ENCODE measurements at places on chromosomes 12 and 14. TPM values are rescaled to one million over a fixed set of nuclear protein-coding genes. Genes with fewer than 3 reads are reported as not detected.

PTPRB gene
- 0.10 TPM for total RNA-seq

- no peaks in the 10 kb centered on the region for H3K27me3 ChIP-seq
- H3K27ac ChIP-seq: peak overlapping the region; percentile 37
- peaks cover 17% of the 10 kb centered on the region for H3K4me1 ChIP-seq
- peak overlapping the region; percentile 59 for H3K4me3 ChIP-seq
- H3K36me3 ChIP-seq: peaks cover 4% of the 10 kb centered on the region
These were observed 20.1 kb downstream of the STX2 start for GRCh38 chr12:130818635-130819576.

GRCh38 chr14:93970965-93971634 lies 5.3 kb downstream of the ASB2 start:
- peak overlapping the region; percentile 37 for H3K4me3 ChIP-seq
- peak overlapping the region; percentile 85 for H3K27ac ChIP-seq
- no peaks in the 10 kb centered on the region for H3K36me3 ChIP-seq
- H3K27me3 ChIP-seq: no peaks in the 10 kb centered on the region
- H3K4me1 ChIP-seq: peaks cover 92% of the 10 kb centered on the region

DNA sequence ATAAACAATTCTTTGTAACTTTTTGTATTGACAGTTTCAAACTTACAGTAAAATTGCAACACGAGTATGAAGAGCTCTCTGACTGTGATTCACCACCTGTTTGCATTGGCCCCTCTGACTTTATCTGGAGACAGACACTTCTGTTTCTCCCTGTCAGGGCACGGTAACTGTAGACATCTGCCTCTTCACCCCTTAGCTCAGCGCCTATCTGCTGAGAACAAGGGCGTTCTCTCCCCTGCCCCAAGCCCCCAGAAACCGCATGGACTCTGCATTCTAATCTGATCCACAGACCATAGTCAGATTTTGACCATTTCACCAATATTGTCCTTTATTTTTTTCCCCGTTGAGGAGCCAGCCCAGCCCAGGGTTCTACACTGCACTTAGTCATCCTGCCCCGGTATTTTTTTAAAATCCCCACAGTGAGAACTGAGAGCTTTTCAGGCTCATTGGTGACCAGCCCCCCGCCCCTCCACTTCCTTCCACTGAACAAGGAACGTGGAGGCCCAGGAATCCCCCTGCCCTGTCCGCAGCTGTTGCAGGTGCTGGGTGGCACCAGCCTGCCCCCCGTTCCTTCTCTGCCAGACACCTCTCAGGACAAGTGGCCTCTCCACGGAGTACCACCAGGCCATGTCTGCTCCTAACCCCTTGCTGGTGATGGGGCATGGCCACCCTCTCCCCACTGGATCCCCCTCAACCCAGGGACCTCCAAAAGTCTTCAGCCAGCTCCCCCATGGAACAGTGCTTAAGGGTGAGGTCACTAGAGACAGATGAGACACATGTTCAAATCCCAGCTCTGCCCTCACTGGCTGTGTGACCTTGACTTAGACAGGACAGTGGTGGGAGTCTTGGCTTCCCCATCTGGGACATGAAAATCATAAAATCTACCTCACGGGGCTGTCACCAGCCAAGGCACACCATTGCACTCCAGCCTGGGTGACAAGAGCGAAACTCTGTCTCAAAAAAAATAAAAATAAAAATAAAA lies 11.2 kb downstream of the RHOF start:
- peak overlapping the region; percentile 41 for H3K4me3 ChIP-seq
- peaks cover 29% of the 10 kb centered on the region for H3K36me3 ChIP-seq
- H3K27ac ChIP-seq: peak overlapping the region; percentile 98
- DNase-seq: no peak
- H3K4me1 ChIP-seq: peaks cover 60% of the 10 kb centered on the region
- H3K27me3 ChIP-seq: no peaks in the 10 kb centered on the region

- H3K4me1 ChIP-seq: no peaks in the 10 kb centered on the region
- H3K27me3 ChIP-seq: no peaks in the 10 kb centered on the region
- DNase-seq: no peak
These were observed 28.4 kb downstream of the NFYB start for GRCh38 chr12:104109446-104110271.

Measured in GM12878 (cell line).